Central memory CD4-positive, alpha-beta T cell (primary cell): ENCODE measurements at places on chromosomes 6 and 20.

DNA sequence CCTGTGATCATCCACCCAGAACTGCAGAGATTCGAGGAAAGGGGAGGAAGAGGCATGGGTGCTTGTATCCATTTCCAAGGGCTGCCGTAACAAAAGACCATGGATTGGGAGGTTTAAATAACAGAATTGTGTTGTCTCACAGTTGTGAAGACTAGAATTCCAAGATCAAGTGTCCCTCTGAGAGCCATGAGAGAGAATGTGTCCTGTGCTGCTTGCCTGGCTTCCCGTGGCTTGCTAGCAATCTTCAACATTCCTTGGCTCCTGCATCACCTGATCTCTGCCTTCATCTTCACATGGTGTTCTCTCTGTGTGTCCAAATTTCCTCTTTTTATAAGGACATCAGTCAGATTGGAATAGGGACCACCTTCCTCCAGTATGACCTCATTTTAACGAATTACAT is 69.8 kb downstream of the CDC40 start:
- no peak for DNase-seq

GRCh38 chr6:112936504-112936903 is 589.4 kb downstream of the RFPL4B start:
- no peak for DNase-seq

DNA sequence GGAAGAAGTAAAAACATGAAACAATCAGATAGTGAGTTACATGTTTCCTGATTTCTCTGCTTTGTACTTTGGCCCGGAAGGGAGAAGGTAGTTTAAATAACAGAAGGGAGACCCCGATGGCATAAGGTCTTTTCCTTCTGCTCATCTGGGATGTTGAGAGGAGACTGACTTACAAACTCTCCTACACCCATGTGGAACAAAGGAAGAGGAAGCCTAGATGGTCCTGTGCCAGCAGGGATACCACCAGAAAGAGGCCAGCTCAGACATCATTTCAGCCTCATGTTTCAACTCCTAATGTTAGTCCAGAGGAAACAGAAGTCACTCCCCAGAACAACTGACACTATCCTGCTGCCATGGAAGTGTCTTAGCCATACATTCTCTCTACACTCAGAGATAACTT is 250.7 kb upstream of the NOX3 start:
- DNase-seq = no peak

- no peak for DNase-seq
Measured at GRCh38 chr6:137219664-137220252, 573 bp upstream of the IFNGR1 start.

DNA sequence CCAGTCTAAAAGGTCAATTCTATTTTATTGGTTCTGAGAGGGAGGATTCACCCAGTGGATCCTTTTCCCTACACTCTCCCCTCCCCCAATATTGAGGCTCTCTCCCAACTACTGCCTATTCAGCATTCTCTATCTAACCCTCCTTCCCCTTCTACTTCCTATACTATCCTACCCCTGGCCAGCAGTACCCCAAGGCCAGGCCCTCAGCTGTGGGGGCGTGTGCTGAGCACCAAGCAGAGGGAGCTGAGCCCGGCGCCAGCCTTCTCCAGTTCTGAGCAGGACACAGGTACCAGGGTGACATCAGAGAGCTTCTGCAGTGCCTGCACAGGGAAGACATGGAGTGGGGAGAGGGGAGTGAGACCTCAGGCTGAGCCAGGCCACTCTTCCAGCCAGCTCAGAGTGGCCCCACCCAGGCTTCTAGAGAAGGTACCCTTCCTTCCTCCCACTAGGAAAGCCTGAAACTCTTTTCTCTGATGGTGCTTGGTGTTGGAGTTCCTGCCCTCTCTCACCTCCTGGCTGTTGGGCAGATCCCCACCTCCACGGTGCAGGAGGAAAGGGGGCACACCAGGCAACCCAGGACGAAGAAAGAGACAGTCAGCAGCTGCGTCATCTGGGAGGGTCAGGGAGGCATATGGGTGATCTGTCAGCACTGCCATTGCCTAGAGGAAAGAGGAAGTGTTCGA is 1.9 kb downstream of the DDAH2 start:
- no peak for DNase-seq

DNA sequence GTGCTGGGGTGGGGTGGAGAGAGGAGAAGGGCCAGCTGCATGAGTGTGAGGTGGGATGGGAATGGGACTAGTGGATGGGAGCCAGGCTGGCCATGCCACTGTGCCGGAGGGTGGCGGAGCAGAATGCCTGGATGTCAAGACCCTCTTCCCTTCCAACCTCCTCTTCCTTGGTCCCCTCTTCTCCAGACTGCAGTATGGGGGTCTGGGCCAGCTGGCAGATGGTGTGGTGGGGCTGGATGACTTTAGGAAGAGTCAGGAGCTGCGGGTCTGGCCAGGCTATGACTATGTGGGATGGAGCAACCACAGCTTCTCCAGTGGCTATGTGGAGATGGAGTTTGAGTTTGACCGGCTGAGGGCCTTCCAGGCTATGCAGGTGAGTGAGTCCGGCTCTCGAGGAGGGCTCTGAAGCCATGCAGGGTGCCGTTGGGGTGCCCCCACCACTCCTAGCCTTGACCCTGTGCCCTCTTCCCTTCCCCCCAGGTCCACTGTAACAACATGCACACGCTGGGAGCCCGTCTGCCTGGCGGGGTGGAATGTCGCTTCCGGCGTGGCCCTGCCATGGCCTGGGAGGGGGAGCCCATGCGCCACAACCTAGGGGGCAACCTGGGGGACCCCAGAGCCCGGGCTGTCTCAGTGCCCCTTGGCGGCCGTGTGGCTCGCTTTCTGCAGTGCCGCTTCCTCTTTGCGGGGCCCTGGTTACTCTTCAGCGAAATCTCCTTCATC is 7.7 kb downstream of the DDR1 start:
- no peak for DNase-seq

- no peak for DNase-seq
Measured at GRCh38 chr6:133961831-133962230, 8.8 kb downstream of the TBPL1 start.

DNA sequence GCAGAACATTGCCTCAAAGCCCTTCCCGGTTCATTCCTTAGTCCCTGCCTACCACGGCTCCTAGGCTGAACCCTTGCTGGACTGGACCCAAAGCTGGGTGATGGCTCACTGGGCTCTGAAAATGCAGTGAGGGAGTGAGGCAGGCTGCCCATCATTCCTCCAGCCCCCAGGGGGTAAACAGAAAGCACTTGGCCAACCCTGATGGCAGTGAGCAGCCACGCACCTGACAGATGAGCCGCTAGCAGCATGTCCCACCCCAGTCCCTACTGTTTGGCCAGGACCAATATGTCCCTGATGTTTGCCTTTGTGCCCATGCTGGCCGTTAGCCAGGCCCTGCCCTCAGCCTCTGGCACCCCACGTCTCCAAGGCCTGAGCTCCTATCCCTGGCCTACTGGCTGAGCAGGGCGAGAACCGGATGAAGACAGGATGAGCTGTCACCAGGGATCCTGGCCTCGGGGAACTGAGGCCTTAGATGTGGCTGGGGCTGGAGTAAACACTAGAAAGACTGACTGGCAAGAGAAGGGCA is 19.4 kb upstream of the BAK1 start:
- DNase-seq = no peak

DNA sequence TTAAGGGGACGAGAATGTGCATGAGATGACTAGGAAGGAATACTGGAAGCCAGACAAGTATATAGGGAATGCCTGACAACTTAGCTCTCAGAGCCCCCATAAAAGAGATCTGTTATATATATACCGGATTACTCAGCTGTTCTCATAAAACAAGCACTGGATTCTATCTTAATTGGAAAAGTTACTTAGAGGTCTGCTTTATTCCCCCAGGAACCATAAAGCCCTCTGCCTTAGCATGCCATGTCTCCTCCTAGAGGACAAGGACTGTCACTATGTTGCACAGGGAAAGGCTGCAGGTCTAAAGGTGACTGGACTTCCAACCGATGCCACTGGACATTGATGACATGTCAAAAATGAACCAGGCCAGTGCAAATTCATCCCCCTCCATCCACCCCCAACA is 6.4 kb downstream of the EXOC2 start:
- no peak for DNase-seq

DNA sequence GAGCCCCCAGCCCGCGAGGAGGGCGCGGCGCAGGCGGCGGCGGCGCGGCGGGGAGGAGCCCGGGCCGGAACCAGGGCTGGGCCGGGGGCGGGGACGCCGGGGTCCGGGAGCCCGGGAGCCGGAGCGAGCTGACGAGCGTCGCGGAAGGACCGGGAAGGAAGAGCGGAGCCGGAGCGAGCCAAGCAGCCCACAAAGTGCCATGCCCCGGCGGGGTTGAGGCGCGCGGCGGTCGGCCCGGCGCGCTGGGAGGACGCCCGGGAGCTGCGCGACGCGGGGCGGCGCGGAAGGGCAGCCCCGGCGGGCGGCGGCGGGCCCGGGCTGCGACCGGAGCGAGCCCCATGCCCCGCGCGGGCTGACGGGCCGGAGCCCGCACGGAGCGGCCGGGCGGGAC is 289 bp downstream of the FOXP4 start:
- no peak for DNase-seq

- no peak for DNase-seq
Measured at GRCh38 chr6:106185615-106186014, 99.5 kb downstream of the PRDM1 start.

- no peak for DNase-seq
Measured at GRCh38 chr20:38315290-38315966, 11.5 kb downstream of the BPI start.

GRCh38 chr6:125910527-125910926 is 46.0 kb upstream of the HINT3 start:
- DNase-seq = no peak

- DNase-seq = no peak
Measured at GRCh38 chr6:138485586-138486248, 13.6 kb downstream of the NHSL1 start.

DNA sequence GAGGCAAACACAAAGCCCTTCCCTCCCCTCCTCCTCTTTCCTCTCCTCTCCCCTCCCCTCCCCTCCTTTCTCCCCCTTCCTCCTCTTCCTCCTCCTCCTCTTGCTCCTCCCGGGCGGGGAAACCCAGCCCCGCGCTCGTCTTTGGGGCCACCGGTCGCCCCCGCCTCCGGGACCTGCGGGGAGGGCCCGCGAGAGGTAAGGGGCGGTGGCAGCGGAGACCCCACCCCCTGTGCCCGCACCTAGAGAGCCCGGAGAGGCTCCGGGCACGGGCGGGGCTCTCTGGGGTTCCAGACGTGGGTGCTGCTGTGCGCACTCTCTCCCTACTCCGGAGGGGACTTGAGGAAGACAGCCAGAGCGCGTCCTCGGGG is at the start of gene RIN2:
TSS of gene RIN2 (plus strand) at position 126 of the 368 bp plus-strand sequence. CDS start 131,344 bp downstream, outside the sequence.
- no peak for DNase-seq

DNA sequence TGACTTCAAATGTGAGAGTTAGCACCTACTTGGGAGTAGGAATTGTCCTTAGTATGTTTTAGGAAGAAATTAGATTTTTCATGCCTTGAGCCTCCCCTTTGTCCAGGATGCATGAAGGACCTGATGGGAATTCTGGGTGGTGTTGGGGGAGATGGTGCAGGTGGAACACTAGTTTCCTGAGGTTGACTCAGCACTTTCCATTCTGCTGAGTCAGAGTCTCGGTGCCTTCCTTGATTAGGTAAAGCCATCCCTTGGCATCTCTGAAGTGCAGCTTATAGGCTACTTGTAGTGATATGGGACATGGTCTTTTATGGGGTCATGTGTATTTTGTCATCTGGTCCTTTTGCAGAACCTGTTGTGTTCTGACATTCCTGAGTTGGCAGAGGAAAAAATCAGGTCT is 105.3 kb downstream of the PHACTR3 start:
- no peak for DNase-seq

GRCh38 chr6:23705697-23706096 is 420.3 kb upstream of the NRSN1 start:
- DNase-seq = no peak

DNA sequence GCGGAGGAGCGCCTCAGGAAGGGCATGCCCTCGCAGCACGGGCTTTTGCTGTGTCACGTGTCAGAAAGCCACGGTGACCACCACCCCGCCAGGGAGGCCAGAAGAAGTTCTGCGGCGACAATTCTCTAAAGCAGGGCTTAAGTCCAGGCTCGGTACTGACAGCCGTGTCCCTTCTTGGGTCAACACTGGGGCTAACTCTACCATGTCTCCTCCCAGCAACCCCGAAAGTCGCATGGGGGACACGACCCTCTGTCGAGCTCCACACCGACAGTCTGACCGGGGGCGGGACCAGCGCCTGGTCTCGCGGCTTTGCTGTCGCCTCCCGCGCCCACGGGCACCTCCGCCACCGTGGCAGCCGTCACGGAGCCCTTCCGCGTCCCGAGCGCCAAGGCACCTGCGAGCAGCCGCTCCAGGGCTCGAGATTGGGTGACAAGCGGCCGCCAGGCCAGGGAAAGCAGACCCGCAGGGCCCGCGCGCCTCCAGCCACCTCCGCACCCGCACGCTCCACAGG is 534 bp downstream of the NANP start:
- DNase-seq = peak; percentile 7

DNA sequence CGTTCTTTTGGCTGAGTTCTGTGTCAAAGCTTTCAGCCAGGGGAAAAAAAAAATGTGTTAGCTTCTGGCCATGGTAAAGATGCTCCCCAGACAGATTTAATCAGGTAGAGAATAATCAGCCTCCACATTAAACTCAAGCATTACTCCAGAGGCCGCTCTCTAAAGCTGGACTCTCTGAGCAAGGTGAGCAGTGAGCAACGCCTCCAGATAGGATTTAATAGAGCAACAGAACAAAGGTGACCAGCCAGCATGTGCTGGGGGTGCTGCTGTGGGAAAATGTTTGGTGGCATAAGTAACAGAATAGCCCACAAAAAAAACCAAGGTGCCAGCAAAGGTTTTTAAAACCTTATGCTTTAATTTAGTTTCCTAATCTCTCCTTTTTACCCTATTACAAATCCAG is 103.5 kb upstream of the TRAF3IP2 start:
- DNase-seq = no peak

DNA sequence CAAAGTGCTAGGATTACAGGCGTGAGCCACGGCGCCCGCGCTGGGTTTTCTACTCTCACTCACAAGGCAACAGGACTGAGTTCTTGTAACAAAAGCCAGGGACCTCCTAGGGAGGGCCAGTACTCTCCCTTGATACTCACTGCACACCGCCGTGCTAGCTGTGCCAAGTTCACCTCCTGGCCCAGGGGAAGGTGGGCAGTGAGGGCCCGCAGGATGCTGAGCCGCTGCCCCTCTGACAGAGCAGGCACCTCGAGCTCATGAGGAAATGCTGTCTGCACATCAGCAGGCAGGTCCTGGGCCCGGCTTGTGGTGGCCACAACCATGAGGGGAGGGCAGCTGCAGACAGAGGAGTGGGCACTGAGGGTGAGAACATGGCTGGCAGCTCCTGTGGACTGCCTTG is 6.7 kb downstream of the GNMT start:
- no peak for DNase-seq

- DNase-seq = no peak
Measured at GRCh38 chr6:129607581-129608186, 102.3 kb downstream of the ARHGAP18 start.

GRCh38 chr20:23159947-23160318 is 73.8 kb upstream of the CD93 start:
- DNase-seq = no peak

DNA sequence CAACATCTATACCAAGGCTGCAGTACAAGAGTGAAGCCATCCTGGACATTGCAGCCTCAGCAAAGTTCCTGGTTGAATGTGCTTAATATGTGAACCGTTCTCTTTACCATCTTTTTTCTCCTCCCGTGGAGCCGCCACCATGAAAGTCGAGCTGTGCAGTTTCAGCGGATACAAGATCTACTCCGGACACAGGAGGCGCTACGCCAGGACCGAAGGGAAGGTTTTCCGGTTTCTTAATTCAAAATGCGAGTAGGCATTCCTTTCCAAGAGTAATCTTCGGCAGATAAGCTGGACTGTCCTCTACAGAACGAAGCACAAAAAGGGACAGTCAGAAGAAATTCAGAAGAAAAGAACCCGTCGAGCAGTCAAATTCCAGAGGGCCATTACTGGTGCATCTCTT is 8.4 kb upstream of the LINC00237 start:
- DNase-seq = no peak
